Epithelial cell of esophagus (primary cell): ENCODE measurements at places on chromosomes 1 and 21.
A peak's percentile ranks its signal among the peaks of the same experiment; 100 is the strongest.

DNA sequence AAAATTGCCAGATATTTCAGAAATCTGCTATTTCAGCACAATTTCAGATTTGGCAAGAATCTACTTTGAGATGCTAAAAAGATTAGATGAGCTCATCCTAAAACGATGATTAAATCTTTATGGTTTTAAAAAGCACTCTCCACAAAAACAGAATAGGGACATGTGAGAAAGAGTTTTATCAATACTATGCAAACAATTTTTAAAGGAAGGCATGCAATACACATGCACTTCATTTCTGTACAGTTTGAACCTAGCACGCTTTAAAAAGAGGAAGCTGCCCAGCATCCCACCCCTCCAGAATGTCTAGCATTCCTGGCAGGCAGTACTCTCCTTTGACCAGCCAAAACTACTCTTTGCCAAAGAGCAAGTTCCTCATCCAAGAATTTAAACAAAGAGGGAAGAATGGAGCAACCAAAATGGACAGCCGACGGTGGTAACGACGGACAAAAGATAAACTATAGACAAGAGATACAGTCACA is 1.3 kb downstream of the ARHGAP29 start:
- DNase-seq: no peak

DNA sequence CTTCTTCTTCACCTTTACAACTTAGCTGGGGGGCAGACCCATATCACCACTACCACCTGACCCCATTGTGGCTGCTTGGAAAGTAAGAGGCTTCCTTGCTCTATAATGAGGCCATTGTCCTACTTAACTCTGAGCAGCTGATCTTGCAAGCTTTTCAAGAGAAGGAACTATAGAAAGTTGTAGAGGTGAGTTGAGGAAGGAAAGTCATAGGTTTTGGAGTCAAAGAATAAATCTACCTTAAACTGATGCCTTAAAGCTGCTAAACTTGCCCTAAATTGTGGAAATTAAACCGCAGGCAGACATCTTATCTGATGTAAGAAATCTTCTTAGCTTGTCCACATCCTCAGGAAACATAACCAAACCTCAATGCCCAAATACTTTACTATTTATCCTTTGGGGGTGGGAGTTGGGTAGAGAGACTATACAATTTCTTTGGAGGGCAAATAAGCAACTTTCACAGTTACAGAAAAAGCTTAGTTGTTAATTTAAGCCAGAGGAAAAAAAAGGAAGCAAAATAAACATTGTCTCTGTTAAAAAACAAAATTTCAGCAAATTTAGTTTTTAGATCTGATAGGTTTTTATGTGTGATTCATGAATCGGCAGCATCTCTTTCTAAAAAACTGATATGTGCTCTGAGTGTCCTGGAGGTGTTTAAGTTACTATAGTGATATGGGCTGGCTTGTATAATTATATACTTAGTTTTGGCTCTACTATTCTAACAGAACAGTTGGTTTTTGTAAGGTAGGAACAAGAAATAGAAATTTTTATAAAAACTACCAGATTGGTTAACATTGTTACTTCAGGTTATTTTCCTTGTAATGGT is 4.7 kb downstream of the IL23R start:
- DNase-seq: no peak

DNA sequence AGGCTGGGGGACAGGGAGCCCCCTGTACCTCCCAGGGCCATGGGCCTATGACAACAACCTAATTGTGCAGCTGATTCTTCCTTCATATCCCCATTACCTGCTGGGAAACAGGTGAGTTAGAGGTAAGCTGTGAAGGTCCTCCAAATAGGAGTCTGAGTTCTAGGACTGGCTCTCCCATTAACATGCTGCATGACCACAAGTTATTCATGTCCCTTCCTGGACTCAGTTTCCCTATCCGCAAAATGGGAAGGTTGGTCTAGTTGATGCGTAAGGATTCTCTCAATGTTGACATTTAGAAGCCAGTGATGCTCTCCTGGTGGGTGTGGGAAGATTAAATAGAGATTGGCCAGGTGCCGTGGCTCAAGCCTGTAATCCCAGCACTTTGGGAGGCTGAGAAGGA is 4.1 kb downstream of the ZNF683 start:
- DNase-seq: no peak

GRCh38 chr1:156295391-156295947 is at the start of gene GLMP:
Gene GLMP (minus strand): TSS chr1:156295679. CDS start chr1:156295645, 34 bp downstream.
- peak; percentile 60 for DNase-seq

GRCh38 chr1:201091256-201091655 is 21.0 kb downstream of the CACNA1S start:
- no peak for DNase-seq

DNA sequence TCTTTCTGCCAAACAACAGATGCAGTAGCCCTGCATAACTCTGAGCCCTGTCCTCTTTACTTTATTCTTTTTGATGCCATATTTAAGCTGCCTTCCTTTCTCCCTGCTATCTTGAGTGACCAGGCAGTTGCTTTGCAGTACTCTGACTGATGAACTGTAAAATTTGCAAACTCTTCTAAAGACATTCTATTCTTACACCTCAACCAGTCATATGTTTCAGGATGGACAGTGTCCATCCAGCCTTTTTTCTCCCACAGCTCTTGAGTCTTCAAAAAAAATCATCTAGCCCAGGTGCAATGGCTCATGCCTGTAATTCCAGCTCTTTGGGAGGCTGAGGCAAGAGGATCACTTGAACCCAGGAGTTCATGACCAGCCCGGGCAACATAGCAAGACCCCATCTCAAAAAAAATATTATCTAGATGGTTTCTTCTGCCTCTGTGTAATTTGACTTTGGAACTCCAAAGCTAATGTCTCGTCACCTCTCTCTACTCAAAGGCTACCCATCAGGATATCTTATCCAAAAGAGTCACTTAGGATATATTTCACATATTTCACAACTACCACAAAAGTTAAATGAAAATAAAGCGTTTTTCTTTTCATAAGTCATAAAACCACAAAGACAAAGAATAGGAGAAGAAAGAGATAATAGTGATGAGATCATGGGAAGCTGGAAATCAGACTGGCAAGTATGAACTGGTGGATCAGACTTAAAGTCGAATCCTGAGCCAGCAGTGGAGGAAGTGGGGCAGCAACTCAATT is 54.6 kb upstream of the IPO9 start:
- DNase-seq: peak; percentile 87

- no peak for DNase-seq
Observed at GRCh38 chr21:38989379-38989744, 183.6 kb downstream of the ETS2 start.

DNA sequence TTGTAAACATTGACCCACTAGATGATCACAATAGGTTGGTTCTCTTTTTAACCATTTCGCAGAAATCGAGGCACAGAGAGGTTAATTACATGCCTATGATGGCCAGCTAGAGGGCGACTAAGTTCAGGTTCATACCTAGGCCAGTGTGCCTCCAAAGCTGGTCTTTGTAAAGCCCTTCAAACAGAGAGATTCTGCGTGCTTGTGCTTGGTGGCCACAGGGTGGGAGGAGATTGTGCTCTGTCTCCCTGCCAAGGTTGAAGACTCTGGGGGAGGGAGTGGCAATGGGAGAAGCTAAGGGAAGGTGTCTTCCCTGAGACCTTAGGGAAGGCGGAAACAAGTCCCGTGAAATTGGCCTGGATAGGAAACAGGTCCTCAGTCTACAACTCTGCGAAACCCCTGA is 59.1 kb upstream of the RBM15 start:
- DNase-seq: no peak

- DNase-seq: peak; percentile 96
Observed at GRCh38 chr1:39799770-39800470, 11.3 kb upstream of the BMP8B start.

- DNase-seq: no peak
Observed at GRCh38 chr1:203128716-203129500, 1.4 kb downstream of the ADORA1 start.

- no peak for DNase-seq
Observed at GRCh38 chr1:43405219-43405875, 15.6 kb downstream of the SZT2 start.

GRCh38 chr1:10838541-10838940 is 42.1 kb upstream of the CASZ1 start:
- no peak for DNase-seq

DNA sequence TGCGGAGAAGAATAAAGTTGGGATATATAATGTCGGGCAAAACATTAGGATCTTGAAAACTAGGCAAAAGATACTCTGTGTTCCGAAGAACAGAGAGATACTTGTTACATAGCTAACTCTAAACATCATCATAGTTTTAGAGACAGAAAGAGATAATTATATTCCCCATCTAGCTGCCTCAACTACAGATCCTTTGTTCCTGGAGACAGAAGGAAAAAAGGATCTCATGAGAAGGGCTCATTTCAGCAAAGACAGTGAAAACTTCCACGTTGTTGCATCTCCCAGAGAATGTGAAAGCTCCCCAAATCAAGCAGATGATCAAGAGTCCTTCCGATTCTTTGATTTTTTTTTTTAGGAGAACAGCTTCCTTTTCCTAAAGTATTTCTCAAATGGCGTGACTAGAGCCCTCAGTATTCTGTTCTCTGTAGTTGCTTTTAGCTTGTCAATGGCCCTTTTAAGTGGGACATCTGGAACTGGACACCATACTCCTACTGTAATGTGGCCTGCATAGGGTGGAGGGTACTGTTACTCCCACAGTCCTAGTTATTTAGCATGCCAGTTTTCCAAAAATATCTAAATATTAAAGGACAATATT is 1048.2 kb downstream of the TTLL7 start:
- DNase-seq: no peak

- DNase-seq: peak; percentile 55
Observed at GRCh38 chr1:178126261-178126660, 32.4 kb downstream of the RASAL2 start.

GRCh38 chr21:15775291-15775690 is 45.5 kb downstream of the USP25 start:
- DNase-seq: no peak

DNA sequence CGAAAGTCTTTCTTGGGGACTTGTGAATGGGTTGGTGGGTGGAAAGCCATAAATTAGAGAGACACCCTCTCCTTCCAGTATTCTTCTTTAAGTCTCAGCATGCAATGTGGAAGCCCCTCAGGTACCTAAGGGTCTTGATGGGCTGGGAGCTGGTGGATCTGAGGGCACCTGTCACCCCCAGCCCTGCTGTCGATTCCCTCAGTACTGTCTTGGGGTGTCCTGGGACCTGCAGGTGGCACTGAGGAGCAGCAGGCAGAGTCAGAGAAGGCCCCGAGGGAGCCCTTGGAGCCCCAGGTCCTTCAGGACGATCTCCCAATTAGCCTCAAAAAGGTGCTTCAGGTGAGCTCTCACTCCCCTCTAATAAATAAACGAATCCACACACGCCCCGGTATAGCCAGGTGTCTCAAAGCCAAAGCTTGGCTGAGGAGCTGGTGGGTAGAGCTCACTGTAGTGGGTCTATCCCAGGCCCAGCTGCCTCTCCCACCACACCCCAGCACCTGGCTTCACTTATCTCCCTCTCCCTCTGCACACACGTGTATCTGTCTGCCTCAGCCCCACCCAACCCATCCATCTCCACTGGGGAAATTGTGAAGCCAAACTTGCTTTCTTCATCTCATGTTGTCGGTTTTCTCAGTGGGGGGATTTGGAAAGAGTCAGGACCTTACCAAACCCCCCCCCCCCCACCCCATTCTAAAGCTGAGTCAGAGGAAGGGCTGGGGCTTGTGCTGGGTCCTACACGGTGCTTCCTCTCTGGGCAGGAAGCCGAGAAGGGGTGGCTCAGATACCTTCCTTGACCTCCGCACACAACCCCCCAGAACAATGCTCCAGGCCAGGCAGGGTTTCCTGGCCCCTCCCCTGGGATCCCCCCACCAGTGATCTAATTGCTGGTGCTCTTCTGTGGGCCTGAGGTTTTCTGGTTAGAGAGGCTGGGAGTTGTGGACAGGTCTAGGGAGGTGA is 1.6 kb downstream of the ADAM15 start:
- peak; percentile 51 for DNase-seq

DNA sequence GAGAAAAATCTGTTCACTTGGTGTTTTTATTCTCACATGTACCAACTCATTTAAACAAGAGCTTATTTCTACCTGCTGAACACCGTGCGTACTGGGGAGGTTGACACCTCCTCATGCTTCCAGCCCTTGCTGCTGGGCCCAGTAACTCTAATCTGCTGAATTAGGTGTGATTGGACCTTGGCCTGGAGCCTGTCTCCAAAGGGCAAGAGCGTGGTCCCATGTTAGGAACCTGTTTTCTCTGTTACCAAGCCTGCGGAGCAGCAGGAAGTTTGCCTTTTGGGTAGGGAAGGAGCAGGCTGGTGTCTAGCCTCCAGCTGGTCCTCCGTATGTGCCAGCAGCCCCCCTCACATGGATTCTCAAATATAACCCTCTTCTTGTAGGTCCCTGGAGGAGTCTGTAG is 10.9 kb upstream of the SLC27A3 start:
- DNase-seq: no peak

DNA sequence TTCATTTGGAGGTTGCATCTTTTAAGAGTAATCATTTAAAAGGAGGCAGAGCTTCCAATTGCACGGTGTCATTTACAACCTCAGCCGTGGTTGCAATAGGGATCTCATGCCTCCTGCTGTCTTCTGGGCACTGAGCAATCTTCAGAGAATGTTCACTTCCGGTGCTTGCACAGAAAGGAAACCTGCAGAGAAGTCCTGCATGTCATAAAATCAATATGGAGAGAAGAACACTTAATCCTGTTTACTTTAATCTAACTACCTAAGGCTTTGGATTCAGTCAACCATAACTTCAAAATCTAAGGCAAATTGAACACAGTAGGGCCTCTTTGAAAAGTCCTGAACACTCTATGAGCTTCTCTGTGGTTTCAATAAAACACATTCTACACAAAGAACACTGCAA is 11.3 kb upstream of the MAP10 start:
- DNase-seq: peak; percentile 69

GRCh38 chr1:108049178-108049819 is 84.3 kb upstream of the VAV3 start:
- no peak for DNase-seq

DNA sequence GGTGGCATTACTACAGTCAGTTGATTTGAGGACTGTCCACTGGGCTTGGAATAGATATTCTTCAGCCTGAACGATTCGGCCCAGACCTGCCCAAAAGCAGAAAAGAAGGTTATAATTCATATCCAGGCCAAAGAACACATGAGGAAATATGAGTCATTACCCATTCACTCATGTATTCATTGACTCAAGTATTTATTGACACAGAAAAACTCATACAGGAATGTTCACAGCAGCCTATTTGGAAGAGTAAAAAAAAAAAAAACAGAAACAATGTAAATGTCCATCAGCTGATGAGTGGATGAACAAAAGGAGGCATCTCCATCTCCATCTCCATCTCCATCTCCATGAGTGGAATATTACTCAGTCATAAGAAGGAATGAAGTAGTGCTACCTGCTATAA is 15.9 kb downstream of the ZMYND12 start:
- DNase-seq: peak; percentile 88
